ENCODE measurements at places on chromosomes 2 and 18. TPM values are rescaled to one million over a fixed set of nuclear protein-coding genes. Genes with fewer than 3 reads are reported as not detected.

- no peak for DNase-seq
Measured at GRCh38 chr2:39228413-39229209, 15.2 kb downstream of the CDKL4 start.

DNA sequence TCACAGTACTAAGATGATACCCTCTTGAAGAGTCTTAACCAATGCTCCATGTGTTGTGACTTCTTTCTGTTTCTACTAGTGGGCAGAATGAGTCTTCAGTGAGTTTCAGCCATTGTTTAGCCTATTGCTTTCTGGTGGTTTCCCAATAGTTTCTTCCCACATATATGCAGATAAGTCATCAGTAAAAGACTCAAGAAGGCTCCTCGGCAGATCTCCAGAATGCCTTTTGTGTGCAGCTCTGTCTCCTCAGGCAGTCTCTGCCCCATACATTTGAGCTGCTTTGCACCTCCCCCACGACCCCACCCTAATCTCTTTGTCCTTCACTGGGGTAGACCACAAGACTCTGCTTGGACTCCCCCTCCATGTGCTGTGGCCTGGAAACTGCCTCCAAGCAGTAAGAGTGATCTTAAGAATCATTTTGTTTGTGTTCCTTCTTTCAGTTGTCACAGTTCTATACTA lies 71.6 kb upstream of the CHRNA1 start:
- no peak for DNase-seq

C2orf80 gene
- total RNA-seq: not detected

PLGLB2 gene
- total RNA-seq: 0.98 TPM
